Activated naive CD8-positive, alpha-beta T cell treated with anti-CD3 and anti-CD28 coated beads, Interleukin-2, amount 10 ng/mL, durations not matched to agents 7 days and 5 days (primary cell): ENCODE measurements at places on chromosomes 4 and X.

- no peak for DNase-seq
- no peaks in the 10 kb centered on the region for H3K4me1 ChIP-seq
- H3K27me3 ChIP-seq, result peaks cover 20% of the 10 kb centered on the region
- H3K36me3 ChIP-seq, result no peaks in the 10 kb centered on the region
- H3K27ac ChIP-seq, result no peak overlapping the region
These were observed 56.3 kb upstream of the DCTD start for GRCh38 chr4:182973511-182973911.

DNA sequence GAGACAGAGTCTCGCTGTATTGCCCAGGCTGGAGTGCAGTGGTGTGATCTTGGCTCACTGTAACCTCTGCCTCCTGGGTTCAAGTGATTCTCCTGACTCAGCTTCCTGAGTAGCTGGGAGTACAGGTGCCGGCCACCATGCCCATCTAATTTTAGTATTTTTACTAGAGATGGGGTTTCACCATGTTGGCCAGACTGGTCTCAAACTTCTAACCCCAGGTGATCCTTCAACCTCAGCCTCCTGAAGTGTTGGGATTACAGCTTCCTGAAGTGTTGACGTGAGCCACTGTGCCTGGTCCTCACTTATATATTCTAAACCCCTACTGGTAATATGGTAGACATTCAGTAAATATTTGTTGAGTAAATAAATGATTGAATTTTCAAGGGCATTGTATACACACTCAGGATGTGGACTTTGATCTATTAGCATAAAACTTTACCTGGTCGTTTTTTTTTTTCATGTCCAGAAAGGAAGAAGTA, 33.0 kb downstream of the MTHFD2L start:
- no peak for DNase-seq
- H3K27ac ChIP-seq, result no peak overlapping the region
- H3K4me1 ChIP-seq, result no peaks in the 10 kb centered on the region

- H3K36me3 ChIP-seq, result no peaks in the 10 kb centered on the region
- H3K4me1 ChIP-seq, result no peaks in the 10 kb centered on the region
- H3K27me3 ChIP-seq, result no peaks in the 10 kb centered on the region
- no peak for DNase-seq
These were observed 1909.1 kb upstream of the PCDH7 start for GRCh38 chr4:28811025-28811424.

DNA sequence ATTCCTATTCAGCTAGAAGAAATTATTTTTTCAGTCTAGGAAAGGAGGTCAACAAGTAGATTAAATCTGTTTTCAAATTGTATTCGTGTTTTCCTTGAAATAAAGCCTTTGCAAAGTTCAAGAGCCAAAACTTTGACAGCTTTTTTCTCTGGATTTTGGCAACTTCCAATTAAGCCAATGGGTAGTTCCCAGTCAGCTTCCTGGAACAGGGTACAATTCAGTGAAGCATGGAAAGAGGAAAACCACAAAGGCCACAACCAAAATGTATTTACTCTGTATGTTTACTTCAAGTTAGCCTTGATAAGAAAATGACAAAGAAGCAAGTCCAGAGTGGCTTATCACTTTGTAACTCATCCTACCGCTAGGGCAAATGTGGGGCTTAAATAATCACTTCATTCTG, 188.6 kb downstream of the COMMD8 start:
- no peaks in the 10 kb centered on the region for H3K36me3 ChIP-seq
- DNase-seq, result no peak
- H3K27me3 ChIP-seq, result peaks cover 3% of the 10 kb centered on the region
- H3K4me1 ChIP-seq, result no peaks in the 10 kb centered on the region

GRCh38 chr4:82779032-82779431, 19.6 kb downstream of the SCD5 start:
- H3K4me3 ChIP-seq, result no peak overlapping the region
- H3K27me3 ChIP-seq, result peaks cover 9% of the 10 kb centered on the region

DNA sequence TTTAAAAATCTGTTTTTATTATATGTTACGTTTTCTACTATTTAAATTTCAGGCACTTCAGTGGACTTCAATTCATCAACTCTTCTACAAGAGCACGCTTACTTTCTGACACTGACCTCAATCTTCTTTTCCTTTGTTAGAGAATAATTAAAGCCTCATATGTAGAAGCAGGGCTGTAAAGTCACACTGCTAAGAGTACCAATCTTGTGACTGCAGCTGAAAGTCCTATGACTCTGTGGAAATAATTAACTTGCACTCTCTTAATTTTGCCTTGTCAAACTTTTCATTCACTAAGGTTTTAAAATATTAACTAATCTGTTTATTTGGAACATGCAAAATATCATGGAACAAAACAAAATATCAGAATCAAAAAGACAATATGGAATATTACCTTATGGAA, 498.1 kb downstream of the PCDH10 start:
- no peak overlapping the region for H3K4me3 ChIP-seq
- no peaks in the 10 kb centered on the region for H3K36me3 ChIP-seq
- no peaks in the 10 kb centered on the region for H3K4me1 ChIP-seq
- H3K27me3 ChIP-seq, result no peaks in the 10 kb centered on the region

DNA sequence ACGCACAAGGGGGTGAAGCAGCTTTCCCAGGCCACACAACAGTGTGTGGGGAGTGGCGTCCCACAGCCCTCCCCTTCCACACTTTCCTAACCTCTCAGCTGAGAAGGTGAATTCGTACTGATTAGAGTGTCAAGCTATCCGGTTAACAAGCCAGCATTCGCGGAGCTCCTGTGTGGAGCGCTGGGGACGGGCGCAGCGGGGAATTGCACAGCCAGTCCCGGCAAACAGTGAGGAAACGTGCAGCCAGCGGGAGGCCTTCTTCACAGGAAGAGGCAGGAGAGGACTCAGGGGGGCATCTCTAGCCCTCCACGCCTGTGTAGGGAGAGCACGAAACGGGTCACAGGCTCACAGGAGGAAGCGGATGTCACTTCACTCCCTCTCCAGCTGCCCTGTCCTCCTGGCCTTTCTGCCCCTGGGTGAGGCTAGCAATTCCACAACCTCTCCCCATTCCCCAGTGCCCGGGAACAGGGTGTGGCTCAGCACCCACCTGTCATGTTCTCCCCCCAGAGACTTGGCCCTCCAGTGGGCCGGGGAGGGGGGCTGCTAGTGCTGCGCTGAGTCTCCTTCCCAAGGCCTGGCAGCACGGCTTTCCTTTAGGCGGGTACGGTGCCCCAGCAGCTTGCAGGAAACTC, 117.3 kb downstream of the CPZ start:
- H3K27ac ChIP-seq, result no peak overlapping the region
- H3K36me3 ChIP-seq, result no peaks in the 10 kb centered on the region
- H3K4me3 ChIP-seq, result no peak overlapping the region

- H3K4me3 ChIP-seq, result no peak overlapping the region
- H3K27me3 ChIP-seq, result no peaks in the 10 kb centered on the region
- H3K27ac ChIP-seq, result no peak overlapping the region
- no peaks in the 10 kb centered on the region for H3K4me1 ChIP-seq
These were observed 53.1 kb downstream of the HPRT1 start for GRCh38 chrX:134513091-134513490.

- H3K27ac ChIP-seq, result peak within 1 kb of the TSS; percentile 94
- peak within 1 kb of the TSS; percentile 78 for H3K4me3 ChIP-seq
- H3K36me3 ChIP-seq, result peaks cover 15% of the 10 kb centered on the region
- peaks cover 45% of the 10 kb centered on the region for H3K4me1 ChIP-seq
- DNase-seq, result no peak
These were observed at the start of gene ARHGEF6 for GRCh38 chrX:136780763-136781162. ARHGEF6 (minus strand) TSS chrX:136780932; CDS start chrX:136780882, 50 bp downstream.

DNA sequence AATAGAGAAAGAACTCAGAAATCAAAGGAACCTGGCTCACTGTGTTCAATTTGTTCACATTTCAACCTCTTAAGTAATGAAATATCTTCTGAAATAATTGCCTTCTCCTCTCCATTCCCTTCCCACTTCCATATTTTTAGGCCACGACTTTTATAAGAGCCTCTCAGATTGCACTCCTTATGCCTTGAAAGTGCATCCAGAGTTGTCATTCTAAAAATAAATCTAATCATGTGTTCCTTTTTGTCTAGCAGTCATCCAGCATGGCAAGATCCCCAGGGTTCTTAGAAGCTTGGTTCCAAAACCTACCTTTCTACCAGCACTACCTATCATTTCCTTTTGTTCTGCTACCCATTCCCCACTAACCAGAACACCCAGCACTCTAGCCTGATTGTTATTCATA, 42.4 kb upstream of the RPA4 start:
- no peaks in the 10 kb centered on the region for H3K36me3 ChIP-seq
- H3K27me3 ChIP-seq, result no peaks in the 10 kb centered on the region
- no peaks in the 10 kb centered on the region for H3K4me1 ChIP-seq
- H3K4me3 ChIP-seq, result no peak overlapping the region
- DNase-seq, result no peak
- no peak overlapping the region for H3K27ac ChIP-seq

GRCh38 chrX:111020283-111020682, 75.7 kb upstream of the PAK3 start:
- H3K27ac ChIP-seq, result no peak overlapping the region
- DNase-seq, result no peak
- no peaks in the 10 kb centered on the region for H3K36me3 ChIP-seq
- no peaks in the 10 kb centered on the region for H3K27me3 ChIP-seq

GRCh38 chr4:108492816-108493595, 127.4 kb upstream of the RPL34 start:
- no peaks in the 10 kb centered on the region for H3K4me1 ChIP-seq
- H3K36me3 ChIP-seq, result peaks cover 16% of the 10 kb centered on the region
- no peaks in the 10 kb centered on the region for H3K27me3 ChIP-seq
- H3K4me3 ChIP-seq, result no peak overlapping the region
- DNase-seq, result no peak

GRCh38 chrX:118978451-118978850, 4.0 kb downstream of the LONRF3 start:
- H3K4me3 ChIP-seq, result no peak overlapping the region
- no peak for DNase-seq
- no peak overlapping the region for H3K27ac ChIP-seq

- no peaks in the 10 kb centered on the region for H3K4me1 ChIP-seq
- no peaks in the 10 kb centered on the region for H3K36me3 ChIP-seq
- H3K4me3 ChIP-seq, result no peak overlapping the region
- DNase-seq, result no peak
These were observed 221.0 kb downstream of the SPCS3 start for GRCh38 chr4:176540814-176541213.

DNA sequence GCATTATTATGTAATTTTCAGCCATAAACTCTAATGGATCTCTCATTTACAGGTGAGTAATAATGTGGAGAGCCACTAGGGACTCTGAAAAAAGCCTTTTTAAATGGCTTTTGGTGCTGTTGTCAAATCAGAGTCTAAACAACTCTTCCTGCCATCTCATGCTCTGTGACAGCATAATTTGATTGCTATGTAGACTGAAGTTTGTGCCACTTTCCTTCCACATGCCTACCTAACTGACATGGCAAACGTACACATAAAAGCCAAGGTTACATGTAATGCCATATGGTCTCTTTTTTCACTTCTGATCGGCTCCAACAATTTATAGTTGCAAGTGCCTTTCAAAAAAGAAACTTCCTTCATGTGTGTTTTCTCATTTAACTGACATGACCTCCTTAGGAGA, 94.3 kb downstream of the SH2D1A start:
- no peaks in the 10 kb centered on the region for H3K27me3 ChIP-seq
- H3K4me3 ChIP-seq, result no peak overlapping the region
- no peaks in the 10 kb centered on the region for H3K36me3 ChIP-seq
- no peak overlapping the region for H3K27ac ChIP-seq

- H3K27me3 ChIP-seq, result no peaks in the 10 kb centered on the region
- DNase-seq, result no peak
- no peak overlapping the region for H3K27ac ChIP-seq
- H3K4me1 ChIP-seq, result no peaks in the 10 kb centered on the region
- no peak overlapping the region for H3K4me3 ChIP-seq
These were observed 23.3 kb downstream of the TLR8 start for GRCh38 chrX:12929701-12930100.

GRCh38 chrX:121258545-121258944, 211.1 kb downstream of the GLUD2 start:
- H3K36me3 ChIP-seq, result no peaks in the 10 kb centered on the region
- no peaks in the 10 kb centered on the region for H3K4me1 ChIP-seq
- H3K27ac ChIP-seq, result no peak overlapping the region

DNA sequence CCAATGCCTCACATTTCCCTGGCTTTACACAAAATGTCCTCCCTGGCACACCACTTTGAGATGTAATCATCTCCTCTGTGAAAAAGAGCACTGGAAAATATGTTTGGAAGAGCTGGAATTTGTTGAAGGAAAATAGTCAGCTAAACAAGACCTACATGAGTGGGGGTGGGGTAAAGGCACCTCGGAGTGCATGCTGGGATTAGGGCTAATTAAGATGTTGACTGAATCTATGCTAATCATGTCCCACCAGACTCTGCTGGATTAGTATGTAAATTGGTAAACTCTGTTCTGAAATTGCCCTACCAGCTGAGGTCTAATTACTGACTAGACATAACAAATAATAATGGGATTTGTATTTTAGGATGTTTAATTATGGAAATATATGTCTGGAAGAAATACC, 46.8 kb upstream of the MID1 start:
- no peaks in the 10 kb centered on the region for H3K36me3 ChIP-seq
- no peaks in the 10 kb centered on the region for H3K4me1 ChIP-seq
- no peak overlapping the region for H3K4me3 ChIP-seq
- H3K27me3 ChIP-seq, result no peaks in the 10 kb centered on the region
- H3K27ac ChIP-seq, result no peak overlapping the region
- DNase-seq, result no peak

DNA sequence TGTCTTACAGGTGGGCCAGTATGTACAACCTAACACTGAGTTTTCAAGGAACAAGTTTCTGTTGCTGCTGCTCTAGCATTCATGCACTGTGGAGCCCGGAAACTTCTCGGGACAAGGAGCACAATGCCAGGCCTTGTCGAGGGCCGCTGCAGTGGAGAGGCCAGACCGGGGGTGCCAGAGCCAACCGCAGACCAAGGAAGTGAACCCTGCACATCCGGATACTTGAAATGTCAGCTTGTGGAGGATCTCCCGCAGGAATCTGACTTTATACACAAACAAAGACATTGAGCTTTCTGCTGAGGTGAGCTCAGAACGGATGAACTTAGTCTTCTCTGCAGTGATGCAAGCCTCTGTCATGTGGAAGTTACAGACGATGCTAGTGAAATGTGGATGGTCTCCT, 99.5 kb downstream of the ZNF827 start:
- no peak overlapping the region for H3K4me3 ChIP-seq
- no peaks in the 10 kb centered on the region for H3K27me3 ChIP-seq
- peaks cover 19% of the 10 kb centered on the region for H3K4me1 ChIP-seq
- no peak overlapping the region for H3K27ac ChIP-seq
- H3K36me3 ChIP-seq, result peaks cover 18% of the 10 kb centered on the region

GRCh38 chrX:126985981-126986380, 166.5 kb downstream of the PRR32 start:
- no peaks in the 10 kb centered on the region for H3K27me3 ChIP-seq
- no peak overlapping the region for H3K4me3 ChIP-seq

- H3K27ac ChIP-seq, result no peak overlapping the region
- no peaks in the 10 kb centered on the region for H3K27me3 ChIP-seq
- H3K4me3 ChIP-seq, result no peak overlapping the region
- H3K36me3 ChIP-seq, result no peaks in the 10 kb centered on the region
These were observed 56.4 kb upstream of the NWD2 start for GRCh38 chr4:37188100-37188499.
